Naive thymus-derived CD4-positive, alpha-beta T cell (primary cell): ENCODE measurements at places on chromosomes 11 and 22. TPM values are rescaled to one million over a fixed set of nuclear protein-coding genes. Genes with fewer than 3 reads are reported as not detected.

DNA sequence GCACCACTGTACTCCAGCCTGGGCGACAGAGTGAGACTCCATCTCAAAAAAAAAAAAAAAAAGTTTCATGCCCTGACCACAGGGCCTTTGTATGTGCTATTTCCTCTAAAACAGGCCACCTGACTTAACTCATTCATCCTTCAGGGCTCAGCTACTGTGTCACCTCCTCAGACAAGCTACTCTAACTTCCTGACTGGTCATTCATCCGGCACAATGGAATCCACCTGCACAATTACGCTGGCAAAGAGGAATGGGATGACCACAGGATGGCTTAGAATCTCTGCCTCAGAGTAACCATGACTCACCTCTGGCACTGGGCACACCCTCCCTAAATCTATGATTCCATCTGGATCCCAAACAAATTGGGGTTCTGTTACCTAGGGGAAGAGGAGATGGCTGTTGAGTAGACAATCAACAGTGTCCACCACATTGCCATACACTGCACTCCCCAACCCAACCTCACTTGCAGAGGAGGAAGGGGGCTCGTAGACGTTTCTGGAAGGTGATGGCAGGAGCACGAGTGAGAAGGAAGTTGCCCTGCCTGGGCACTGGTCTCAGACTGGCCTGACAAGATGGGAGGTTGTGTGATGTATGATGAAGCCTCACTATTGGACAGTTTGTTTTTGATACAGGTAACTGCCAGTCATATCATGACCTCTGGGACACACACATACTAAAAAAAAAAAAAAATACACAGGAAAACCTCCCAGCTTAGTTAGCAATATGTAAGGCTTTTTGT is 22.8 kb upstream of the HMOX1 start:
- DNase-seq = no peak

DNA sequence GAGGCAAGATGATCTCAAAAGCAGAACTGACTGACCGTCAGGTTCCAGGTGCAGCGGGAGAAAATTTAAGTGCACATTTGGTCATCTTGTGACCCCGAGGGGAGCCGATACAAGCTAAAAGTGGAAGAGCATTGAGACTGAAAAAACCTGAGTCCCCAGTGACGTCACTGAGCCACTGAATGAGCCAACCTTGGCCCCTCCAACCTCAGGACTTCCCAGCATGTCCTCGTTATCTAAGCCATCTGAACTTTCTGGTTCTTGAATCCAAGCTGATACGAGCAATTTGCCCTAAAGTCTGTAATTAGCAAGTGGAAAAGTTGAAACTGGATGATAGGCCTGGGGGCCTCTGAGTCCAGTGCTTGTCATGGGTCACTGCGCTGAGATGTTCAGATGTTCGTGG is 51.1 kb upstream of the ISX start:
- no peak for DNase-seq

- no peak for DNase-seq
These were observed 25.4 kb downstream of the SIK3 start for GRCh38 chr11:117072517-117073461.

PARVG gene
- total RNA-seq = 142 TPM
